Karpas-422 (cell line): ENCODE measurements at places on chromosomes 12 and 14. TPM values are rescaled to one million over a fixed set of nuclear protein-coding genes. Genes with fewer than 3 reads are reported as not detected.

- peak; percentile 61 for DNase-seq
These were observed 190.0 kb upstream of the C14orf180 start for GRCh38 chr14:104389326-104390220.

BCL7A gene
- 67.2 and 75.5 TPM in 2 replicates for total RNA-seq

CLEC2A gene
- total RNA-seq, result not detected in 2 replicates

GRCh38 chr14:50871228-50871627 is 625 bp upstream of the ABHD12B start:
- no peak for DNase-seq

GRCh38 chr14:85943192-85943591 is 413.2 kb downstream of the FLRT2 start:
- no peak for DNase-seq

- DNase-seq, result peak; percentile 87
These were observed 5.4 kb downstream of the RAPGEF3 start for GRCh38 chr12:47753021-47754001.
